ENCODE measurements at places on chromosomes 1 and 21.

DNA sequence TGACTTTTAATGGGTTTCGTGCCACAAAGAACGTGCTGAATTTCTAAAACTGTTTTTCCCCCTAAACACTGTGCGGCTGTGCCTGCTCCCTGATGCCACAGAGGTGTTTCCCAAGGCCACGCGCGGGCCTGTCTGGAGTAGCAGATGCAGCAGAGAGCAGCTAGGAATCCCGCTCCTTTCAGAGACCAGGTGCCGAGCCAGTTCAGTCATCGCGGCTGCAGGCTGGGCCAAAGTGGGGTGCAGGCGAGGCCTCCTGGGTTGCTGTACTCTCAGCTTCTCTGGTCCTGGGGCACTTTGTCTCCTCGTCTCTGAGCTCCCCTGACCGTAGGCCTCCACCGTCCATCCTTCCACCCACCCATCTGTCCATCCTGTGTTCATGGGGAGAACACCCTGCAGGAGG, 17.4 kb upstream of the DIP2A start:
- no peak for DNase-seq

DNA sequence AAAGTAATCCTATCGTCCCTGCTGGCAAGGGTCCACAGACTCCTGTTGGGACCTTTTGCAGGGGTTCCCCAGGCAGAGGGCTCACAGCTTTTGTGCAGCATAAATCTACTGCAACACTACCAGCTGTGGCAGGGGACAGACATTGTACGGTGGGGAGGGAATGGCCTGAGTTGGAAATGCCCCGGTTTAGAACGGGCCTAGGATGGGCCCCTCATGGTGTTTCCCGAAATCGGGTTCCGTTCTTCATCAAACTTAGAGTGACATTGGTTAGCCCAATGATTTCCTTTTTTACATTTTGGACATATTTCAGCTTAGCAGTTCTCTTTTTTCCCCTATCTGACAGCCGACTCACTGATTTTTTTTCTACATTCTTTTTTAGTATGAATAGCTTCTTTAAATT, 26.5 kb upstream of the SAMD11 start:
- DNase-seq, result no peak

- DNase-seq, result no peak
Measured at GRCh38 chr1:100794748-100795645, 75.5 kb downstream of the VCAM1 start.

GRCh38 chr1:221509575-221510355, 232.1 kb downstream of the DUSP10 start:
- DNase-seq, result no peak

- peak; percentile 85 for DNase-seq
Measured at GRCh38 chr1:95233737-95234500, at the start of gene RWDD3. Gene RWDD3 (plus strand): TSS chr1:95234210. CDS start chr1:95234231, 21 bp downstream.

DNA sequence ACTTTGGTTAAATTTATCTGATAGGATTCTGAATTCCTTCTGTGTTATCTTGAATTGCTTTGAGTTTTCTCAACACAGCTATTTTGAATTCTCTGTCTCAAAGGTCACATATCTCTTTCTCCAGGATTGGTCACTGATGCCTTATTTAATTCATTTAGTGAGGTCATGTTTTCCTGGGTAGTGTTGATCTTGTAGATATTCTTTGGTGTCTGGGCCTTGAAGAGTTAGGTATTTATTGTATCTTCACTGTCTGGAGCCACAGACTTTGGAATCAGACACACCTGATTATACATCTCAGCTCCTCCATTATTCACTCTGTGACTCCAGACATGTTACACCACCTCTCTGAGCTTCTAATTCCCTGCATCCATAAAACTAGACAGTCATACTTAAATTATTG, 34.2 kb upstream of the ETS2 start:
- no peak for DNase-seq

GRCh38 chr1:246160905-246161304, 346.2 kb downstream of the SMYD3 start:
- no peak for DNase-seq

DNA sequence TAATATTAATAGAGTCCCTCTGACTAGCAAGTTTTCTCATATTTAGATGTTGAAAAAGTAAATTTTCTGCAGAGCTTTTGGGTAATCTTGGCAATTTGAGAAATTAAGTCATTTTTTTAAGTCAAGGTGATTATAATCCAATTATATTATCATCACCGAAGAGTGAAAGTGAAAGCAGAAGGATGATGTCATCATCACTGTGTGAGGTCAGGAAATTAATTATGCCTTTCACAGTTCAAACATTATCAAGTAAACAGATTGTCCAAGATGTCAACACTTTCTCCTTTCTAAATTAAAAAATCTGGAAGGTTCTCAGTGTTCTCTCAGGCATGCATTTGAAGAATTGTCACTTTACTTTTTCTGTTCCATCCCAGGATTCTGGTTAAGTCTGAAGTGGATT, 296.0 kb downstream of the TBX15 start:
- no peak for DNase-seq

GRCh38 chr1:177944016-177944949, 25.6 kb downstream of the SEC16B start:
- DNase-seq, result no peak

DNA sequence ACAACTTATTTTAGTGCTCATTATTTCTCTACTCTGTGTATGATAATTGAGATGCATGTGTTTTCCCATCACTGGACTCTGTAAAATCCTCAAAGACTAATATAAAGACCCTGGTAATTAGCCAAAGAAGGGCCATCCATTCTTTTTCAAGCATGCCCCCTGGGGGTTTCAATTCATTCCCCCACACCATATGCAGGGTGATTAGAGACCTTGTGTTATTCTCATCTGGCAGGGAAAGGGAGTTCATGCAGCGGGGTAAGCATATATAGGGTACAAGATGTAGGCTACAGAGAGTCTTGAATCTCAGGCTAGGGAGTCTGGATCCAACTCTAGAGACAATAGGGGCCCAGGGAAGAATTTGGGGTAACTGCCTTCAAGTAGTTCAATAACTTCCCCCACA, 166.5 kb downstream of the TNR start:
- DNase-seq, result no peak
